ENCODE measurements at places on chromosomes 7 and 10. TPM values are rescaled to one million over a fixed set of nuclear protein-coding genes. Genes with fewer than 3 reads are reported as not detected.

The HHEX gene
- total RNA-seq, result 9.2 TPM

The WIPF3 gene
- 0.07 TPM for total RNA-seq

The MAT1A gene
- not detected for total RNA-seq

The CALML5 gene
- total RNA-seq, result not detected

The EVX1 gene
- not detected for total RNA-seq

The LBX1 gene
- total RNA-seq, result not detected

The TECPR1 gene
- 32.3 TPM for total RNA-seq

The CAV1 gene
- 405 TPM for total RNA-seq

The GIMAP6 gene
- total RNA-seq, result 0.46 TPM

The ADARB2 gene
- total RNA-seq, result not detected
